ENCODE measurements at places on chromosomes 5 and 9. TPM values are rescaled to one million over a fixed set of nuclear protein-coding genes. Genes with fewer than 3 reads are reported as not detected.

DNA sequence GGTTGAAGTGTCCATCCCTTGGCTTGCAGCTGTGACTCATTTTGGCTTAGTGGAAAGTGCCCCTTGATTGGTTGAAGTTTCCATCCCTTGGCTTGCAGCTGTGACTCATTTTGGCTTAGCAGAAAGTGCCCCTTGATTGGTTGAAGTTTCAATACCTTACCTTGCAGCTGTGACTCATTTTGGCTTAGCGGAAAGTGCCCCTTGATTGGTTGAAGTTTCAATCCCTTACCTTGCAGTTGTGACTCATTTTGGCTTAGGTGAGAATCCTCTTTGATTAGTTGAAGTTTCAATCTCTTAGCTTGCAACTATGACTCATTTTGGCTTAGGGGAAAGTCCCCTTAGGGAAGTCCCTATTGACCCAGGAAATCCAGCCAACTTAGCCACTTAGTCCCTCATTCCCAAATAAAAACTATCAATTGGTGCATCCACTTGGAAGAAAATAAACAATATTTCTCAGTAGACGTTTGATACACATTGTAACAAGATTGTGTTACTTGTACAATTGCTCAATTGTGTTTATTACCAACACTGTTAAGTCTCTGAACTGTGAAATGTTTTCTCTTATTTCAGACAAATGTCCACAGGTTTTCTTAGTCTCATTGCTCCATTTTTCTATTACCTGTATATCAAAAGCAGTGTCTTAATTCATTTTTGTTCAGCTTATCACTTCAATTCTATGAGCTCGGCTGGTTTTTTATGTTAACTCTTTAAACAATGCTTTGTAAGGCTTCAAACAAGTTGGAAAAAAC is 2308.8 kb upstream of the ACO1 start:
- DNase-seq, result no peak

DNA sequence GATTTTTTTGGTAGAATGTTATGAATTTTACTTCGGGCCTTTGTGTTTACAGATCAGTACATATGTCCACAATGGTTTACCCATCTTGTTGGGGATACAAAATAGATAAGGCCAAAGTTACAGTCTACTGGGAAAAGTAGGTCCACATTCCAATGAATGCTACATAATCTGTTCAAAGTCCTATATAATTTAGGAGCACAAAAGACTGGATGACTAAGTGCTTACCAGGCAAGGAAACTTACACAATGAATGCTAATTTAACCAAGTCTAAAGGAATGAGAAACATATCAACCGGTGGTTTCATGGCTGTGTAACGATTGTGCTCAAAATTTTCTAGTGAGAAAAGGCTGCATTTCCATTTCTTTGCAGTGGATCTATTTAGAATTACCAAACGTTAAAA is 97.4 kb upstream of the TRPM3 start:
- no peak for DNase-seq

- DNase-seq, result no peak
These were observed 923.8 kb upstream of the CDH9 start for GRCh38 chr5:27962198-27962597.

- no peak for DNase-seq
These were observed 12.2 kb downstream of the TAS2R1 start for GRCh38 chr5:9617739-9618504.

The CD74 gene
- total RNA-seq, result 9.8 TPM

GRCh38 chr9:91428436-91428835 is 4.8 kb upstream of the NFIL3 start:
- no peak for DNase-seq

DNA sequence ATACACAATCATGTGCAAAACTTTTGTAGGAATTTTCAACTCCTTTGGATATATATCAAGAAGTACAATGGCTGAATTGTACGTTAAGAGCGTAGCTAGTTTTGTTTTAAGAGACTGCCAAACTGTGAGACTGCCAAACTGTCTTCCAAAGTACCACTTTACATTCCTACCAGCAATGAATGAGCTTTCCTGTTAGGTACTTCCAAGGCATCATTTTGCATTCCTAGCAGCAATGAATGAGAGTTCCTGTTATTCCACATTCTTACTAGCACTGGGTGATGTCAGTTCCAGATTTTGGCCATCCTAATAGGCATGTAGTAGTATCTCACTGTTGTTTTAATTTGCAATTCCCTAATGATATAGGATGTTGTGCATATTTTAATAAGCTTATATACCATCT is 219.3 kb downstream of the KCNN2 start:
- no peak for DNase-seq

The SPATA31D4 gene
- not detected for total RNA-seq

All from neural progenitor cell (in vitro differentiated cells).